Naive thymus-derived CD4-positive, alpha-beta T cell (primary cell): ENCODE measurements at places on chromosomes 7 and 10. TPM values are rescaled to one million over a fixed set of nuclear protein-coding genes. Genes with fewer than 3 reads are reported as not detected.

SLC26A5 gene
- total RNA-seq = not detected

ADAMTS14 gene
- total RNA-seq = not detected

RASA4B gene
- total RNA-seq = 16.0 and 16.6 TPM in 2 replicates

KLF14 gene
- total RNA-seq = not detected

OR2A42 gene
- 0.13 TPM for total RNA-seq

SPACDR gene
- total RNA-seq = 6.2 TPM

PUS7 gene
- 16.5 and 18.8 TPM in 2 replicates for total RNA-seq

HOXA4 gene
- not detected for total RNA-seq

GNG11 gene
- not detected for total RNA-seq

PALD1 gene
- total RNA-seq = 0.08 TPM

FAM13C gene
- total RNA-seq = not detected

BAMBI gene
- total RNA-seq = 1.6 TPM

IGFBP1 gene
- not detected for total RNA-seq

AMZ1 gene
- 0.86 TPM for total RNA-seq

PRF1 gene
- total RNA-seq = 8.1 TPM

SLC26A3 gene
- total RNA-seq = not detected

PDK4 gene
- total RNA-seq = 1.2 TPM

AGR2 gene
- total RNA-seq = not detected

GATA3 gene
- 38.6 TPM for total RNA-seq

CYP3A4 gene
- not detected in 2 replicates for total RNA-seq

ASB10 gene
- not detected in 2 replicates for total RNA-seq

SNCG gene
- total RNA-seq = not detected in 2 replicates

ADCY1 gene
- not detected for total RNA-seq

ELMO1 gene
- total RNA-seq = 138 TPM

LFNG gene
- total RNA-seq = 153 TPM

NANOS1 gene
- total RNA-seq = 0.24 and 0.71 TPM in 2 replicates

ASZ1 gene
- total RNA-seq = not detected

BMPER gene
- 0.37 TPM for total RNA-seq

DYNC1I1 gene
- total RNA-seq = not detected

ARL4A gene
- 6.7 TPM for total RNA-seq

IL15RA gene
- total RNA-seq = 24.9 and 27.5 TPM in 2 replicates

CALHM3 gene
- not detected for total RNA-seq

KCNIP2 gene
- total RNA-seq = 1.9 TPM

PDE6C gene
- not detected for total RNA-seq

MTG1 gene
- total RNA-seq = 64.9 TPM

HMX3 gene
- not detected in 2 replicates for total RNA-seq

TEX47 gene
- total RNA-seq = not detected

LGI1 gene
- total RNA-seq = not detected

OR2A1 gene
- 0.05 TPM in 1 of 2 replicates, not detected in the other for total RNA-seq

ATOH7 gene
- not detected for total RNA-seq

LDB1 gene
- total RNA-seq = 151 TPM

HOXA2 gene
- not detected for total RNA-seq

CDH23 gene
- 7.9 TPM for total RNA-seq

UNCX gene
- total RNA-seq = not detected

DBNL gene
- 112 TPM for total RNA-seq

XRCC2 gene
- 1.2 TPM for total RNA-seq

SPDYE8 gene
- not detected for total RNA-seq

ACTL6B gene
- not detected for total RNA-seq

ZC3HAV1L gene
- 0.35 TPM for total RNA-seq

ZMYND11 gene
- 56.5 TPM for total RNA-seq

OR2A12 gene
- total RNA-seq = not detected in 2 replicates

NDUFB8 gene
- total RNA-seq = 137 TPM

NRG3 gene
- not detected for total RNA-seq

OR6V1 gene
- not detected for total RNA-seq

CRTAC1 gene
- total RNA-seq = not detected in 2 replicates

FAM25C gene
- total RNA-seq = not detected

FAM241B gene
- 6.3 and 8.6 TPM in 2 replicates for total RNA-seq

OR9A2 gene
- total RNA-seq = not detected

TRIM73 gene
- total RNA-seq = 33.2 TPM
